Activated T-cell treated with anti-CD3 and anti-CD28 coated beads, Interleukin-2, amount 50 U/mL, for 72 hours (primary cell): ENCODE measurements at places on chromosomes 13 and 19. TPM values are rescaled to one million over a fixed set of nuclear protein-coding genes. Genes with fewer than 3 reads are reported as not detected.

The HTR2A gene
- total RNA-seq, result not detected

The ZNF20 gene
- total RNA-seq, result 3.4 TPM

The MCEMP1 gene
- not detected for total RNA-seq

The EHD2 gene
- total RNA-seq, result 2.9 TPM

The ZNF230 gene
- 5.8 TPM for total RNA-seq

The LRRC63 gene
- total RNA-seq, result 2.5 TPM

The LRP3 gene
- not detected for total RNA-seq

The FGF21 gene
- not detected for total RNA-seq
